ENCODE measurements at places on chromosomes 12 and 14.

DNA sequence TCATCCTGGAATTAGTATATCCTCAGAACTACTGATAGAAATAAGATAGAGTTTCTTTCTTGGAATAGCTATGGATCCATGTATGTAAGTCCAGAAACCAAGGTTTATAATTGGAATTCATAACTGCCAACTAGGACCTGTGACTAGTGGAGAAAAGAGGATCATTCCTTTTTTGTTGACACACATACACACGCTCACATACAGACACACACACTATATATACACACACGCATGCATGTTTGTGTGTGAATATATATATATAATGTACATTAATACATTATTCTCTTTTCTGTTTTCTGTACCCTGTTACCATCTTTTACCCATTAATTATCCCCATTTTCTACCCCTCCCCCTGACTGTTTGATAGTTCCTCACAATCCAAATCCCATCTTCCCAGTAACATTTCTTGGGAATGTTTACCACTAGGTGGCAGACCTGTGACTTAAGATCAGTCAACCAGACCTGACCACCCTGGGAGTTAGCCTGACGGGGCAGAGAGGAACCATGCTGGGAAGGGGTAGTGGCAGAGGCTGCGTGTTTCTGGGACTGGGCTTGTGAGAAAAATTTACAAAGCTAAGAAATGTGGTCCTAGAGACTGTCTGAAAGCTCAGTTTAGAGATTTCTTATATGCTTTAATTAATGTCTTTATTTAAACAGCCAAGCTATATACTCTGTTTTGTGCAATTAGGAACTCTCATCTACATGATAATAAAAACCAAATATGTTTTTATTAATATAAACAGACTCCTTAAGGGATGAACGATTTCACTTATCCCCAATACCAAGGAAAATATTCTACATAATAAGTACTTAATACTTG is 308.0 kb downstream of the PPFIA2 start:
- no peak for DNase-seq

DNA sequence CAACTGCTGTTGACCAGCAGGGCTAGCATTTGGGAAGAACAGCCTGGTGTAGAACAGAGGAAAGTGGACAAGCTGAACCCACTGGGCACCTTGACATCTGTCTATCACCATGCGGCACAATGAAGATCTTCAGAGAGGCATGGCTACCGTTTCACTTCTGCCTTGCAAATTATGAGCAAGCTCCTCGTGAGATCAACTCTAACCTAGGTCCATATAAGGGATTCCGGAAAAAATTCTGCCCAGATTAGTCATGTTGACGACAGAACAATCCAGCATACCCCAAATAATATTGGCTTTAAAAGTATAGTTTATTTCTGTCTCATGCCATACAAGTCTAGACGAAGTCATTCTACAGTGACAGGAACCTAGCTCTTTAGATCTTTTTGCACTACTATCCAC is 91.6 kb upstream of the ATF7IP start:
- DNase-seq, result no peak

DNA sequence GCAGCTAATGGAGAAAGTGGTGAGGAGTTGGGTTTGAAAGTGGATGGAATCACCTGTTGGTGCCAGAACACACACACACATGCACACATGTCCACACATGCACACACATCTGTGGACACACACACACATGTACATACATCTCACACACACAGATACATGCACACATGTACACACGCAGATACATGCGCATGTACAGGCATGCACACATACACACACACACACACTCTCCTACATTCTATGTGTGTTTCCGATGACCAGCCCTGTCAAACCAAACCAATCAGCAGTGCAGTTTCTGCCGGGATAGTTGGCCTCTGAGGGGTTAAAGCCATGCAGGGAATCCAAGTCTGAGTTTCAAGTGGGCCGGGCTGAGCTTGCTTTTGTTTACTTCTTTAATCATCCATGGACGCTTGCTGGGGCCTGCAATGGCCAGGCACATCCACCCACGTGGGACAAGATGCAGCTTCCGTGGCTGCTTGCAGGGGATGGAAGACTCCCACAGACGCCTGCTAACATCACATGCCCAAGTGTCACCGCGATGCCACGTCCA is 52.5 kb downstream of the GALNT9 start:
- no peak for DNase-seq

- no peak for DNase-seq
Observed at GRCh38 chr12:6820166-6820565, 1.5 kb upstream of the GPR162 start.

DNA sequence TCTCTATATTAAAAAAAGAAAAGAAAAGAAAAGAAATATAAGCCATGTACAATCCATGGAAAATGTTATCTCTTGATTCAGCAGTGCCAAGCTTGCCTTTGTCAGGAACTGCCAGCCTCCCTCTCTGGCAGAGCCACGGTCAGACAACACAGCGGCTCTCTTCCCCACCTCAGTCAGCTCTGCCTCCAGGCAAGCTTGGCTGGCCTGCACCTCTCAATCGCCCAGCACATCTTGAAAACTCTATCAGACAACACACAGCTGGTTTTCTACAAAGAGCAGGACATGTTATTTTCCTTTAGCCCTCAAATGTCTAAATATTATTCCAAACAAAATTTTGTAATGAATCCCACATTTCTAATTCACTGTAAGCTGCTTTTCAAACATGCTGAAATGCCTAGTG is 20.0 kb upstream of the GCH1 start:
- DNase-seq, result no peak

GRCh38 chr12:119047641-119048040 is 66.3 kb downstream of the SRRM4 start:
- no peak for DNase-seq

DNA sequence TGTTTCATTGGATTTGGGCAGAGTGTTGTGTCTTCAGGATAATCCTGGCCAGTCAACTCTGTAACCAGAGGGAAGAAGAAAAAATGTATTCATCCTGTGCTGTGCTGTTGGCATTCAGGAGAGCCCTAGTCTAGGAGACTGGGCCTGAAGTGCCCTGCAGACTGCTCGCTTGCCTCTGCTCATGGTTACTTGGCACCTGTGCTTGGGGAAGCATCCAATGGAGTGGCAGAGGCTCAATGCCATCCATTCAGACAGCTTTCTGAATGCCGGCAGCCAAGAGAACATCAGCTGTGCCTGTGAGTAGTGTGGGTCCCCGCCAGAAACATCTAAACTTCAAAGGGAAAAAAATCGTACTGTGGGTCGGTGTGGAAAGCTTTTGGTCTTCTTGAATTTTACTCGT is 124.2 kb downstream of the SRGAP1 start:
- no peak for DNase-seq

DNA sequence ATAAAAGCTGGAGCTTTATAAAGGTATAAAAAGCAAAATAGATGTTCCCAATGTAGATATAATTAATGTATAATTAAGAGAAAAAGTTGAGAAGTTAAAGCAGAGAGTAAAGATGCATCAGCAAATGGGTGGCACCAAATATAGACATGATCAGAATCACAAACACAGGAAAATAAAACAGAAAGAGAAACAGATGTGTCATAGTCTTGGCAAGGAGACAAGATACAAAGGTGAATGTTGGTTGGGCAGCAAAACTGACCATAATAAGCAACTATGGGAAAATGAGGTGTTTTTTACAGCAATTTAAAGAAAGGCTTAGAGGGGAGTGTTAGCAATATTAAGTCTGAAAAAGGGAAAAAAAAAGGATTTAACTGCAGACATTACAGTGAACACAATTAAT is 135.4 kb upstream of the CLEC14A start:
- no peak for DNase-seq

GRCh38 chr14:101087614-101088394 is 184.3 kb upstream of the RTL1 start:
- peak; percentile 47 for DNase-seq

- DNase-seq, result no peak
Observed at GRCh38 chr14:49497725-49498348, 88.3 kb downstream of the RPS29 start.

- DNase-seq, result no peak
Observed at GRCh38 chr12:105554223-105554678, 223.8 kb downstream of the C12orf75 start.

GRCh38 chr12:48985475-48985897 is 7.4 kb downstream of the WNT1 start:
- no peak for DNase-seq

GRCh38 chr12:109085590-109085989 is 7.7 kb downstream of the ALKBH2 start:
- no peak for DNase-seq

DNA sequence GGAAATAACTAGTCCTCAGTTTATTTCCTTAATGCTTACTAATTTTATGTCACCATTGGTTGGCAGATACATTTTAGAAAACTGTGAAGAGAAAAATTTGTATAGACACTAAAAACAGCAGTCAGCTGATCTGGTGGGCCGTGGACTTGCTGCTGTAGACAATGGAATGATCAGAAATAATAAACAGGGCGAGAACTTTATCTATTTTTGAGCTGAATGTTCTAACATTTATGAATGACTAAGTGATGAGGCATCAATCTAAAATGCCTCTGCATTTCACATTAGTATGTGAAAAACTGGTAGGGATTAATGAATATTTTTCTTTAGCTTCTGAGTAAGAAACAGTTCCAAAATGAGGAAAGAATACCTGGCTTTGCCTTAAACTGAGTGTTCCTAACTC is 24.8 kb upstream of the PKP2 start:
- DNase-seq, result no peak

GRCh38 chr14:54651649-54652048 is 84.7 kb downstream of the SAMD4A start:
- no peak for DNase-seq

DNA sequence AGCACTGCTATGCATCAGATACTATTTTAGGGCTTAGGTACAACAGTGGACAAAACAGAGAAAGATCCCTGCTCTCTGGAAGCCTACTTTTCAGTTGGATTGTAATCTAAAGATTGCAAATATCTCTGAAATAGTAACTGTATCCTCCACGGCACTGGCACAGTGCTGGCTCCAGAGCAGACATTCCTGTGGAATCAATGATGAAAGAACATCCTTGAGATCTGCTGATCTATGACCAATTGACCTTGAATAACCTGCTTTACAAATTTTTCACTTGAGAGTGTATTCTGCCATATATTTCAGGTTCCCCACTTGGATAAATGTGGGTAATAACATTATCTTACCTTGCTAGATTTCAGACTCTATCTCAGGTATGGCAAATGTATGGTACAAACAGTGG is 3.2 kb downstream of the STAB2 start:
- no peak for DNase-seq

GRCh38 chr12:106133136-106134087 is 5.3 kb downstream of the NUAK1 start:
- no peak for DNase-seq

DNA sequence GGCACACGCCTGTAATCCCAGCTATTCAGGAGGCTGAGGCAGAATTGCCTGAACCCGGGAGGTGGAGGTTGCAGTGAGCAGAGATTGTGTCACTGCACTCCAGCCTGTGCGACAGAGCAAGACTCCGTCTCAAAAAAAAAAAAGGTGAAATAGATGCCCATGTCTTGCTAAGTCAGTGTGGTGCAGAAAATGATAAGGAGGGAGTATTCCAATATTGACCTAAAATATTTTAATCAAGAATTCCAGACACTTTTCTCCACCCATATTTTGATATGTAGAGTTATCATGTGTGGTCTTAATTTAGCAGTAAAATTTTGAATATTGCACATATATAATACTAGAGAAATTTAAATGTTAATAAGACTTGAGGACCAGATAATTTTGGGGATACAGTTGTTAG is 57.7 kb downstream of the WNK1 start:
- DNase-seq, result no peak

- no peak for DNase-seq
Observed at GRCh38 chr14:37550511-37550910, 44.5 kb downstream of the FOXA1 start.

DNA sequence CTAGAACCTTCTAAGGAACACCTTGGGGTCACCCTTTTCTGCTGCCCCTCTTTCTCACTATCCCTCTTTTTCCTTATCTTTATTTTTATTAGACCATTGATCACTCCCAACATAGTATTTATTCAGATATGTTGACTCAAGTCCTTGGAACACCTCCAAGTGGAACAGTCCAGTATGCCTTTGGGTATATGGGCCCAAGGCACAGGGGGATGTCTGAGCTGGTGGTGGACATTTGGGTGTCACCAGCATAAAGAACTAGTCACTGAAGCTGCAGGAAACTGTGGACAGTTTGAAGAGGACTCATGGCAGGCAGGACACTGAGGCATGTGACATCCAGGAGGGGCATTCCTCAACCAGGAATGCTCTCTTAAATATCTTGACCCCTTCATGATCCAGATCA is 105.6 kb downstream of the VEZT start:
- no peak for DNase-seq

DNA sequence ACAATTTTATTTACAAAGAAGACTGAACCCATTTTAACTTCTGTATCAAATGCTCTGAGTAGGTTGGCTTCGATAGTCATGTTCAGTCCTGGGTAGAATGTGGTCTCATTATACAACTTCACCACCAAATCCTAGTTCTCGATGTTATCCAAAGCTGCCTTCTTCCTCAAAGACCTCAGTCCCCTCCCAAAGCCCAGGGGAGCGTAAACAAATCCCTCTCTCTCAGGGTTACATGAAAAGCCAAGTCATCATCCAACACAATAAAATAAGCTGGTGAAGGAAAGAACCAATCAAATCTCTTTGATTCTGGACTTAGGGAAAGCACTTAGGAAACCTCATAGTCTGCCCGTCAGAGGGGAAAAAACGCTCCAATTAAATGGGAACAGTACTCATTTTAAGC is 9.1 kb downstream of the PTCSC3 start:
- no peak for DNase-seq

DNA sequence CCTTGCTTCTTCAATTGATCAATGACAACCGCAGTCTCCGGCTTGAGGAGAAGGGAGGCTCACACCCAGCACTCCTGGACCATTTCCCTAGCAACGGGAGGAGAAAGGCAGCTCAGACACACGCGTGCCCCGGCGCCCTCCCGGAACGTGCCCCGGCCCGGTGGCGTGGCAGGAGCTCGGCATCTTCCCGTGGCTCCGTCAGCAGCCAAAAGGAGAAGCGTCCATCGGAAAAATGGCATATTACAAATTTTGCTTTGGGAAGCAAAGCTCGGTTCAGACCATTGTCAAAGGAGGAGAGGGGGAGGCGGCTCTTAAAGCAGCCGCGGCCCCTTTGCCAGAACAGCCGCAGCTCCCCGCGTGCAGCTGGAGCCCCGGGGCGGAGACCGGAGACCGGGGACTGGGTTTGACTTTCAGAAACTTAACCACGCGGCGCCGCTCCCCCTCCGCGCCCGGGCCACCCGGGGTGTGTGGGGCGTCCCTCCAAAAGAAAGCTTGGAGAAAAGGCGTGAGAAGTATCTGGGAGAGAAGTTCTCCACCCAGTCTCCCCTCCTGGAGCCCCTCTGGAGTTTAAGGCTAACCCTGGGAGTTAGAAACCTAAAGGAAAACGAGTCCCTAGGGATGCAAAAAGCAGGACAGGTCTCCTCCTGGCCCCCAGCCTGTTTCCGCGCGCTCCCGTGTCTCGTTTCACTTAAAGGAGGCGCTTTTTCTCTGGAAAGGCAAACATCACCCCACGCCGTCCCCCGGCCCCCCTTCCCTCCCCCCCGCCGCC is 545 bp downstream of the PPFIA2 start:
- DNase-seq, result no peak

- DNase-seq, result peak; percentile 40
Observed at GRCh38 chr12:34287437-34287836, 265.1 kb downstream of the ALG10 start.
